ENCODE measurements at places on chromosomes 1 and 21. TPM values are rescaled to one million over a fixed set of nuclear protein-coding genes. Genes with fewer than 3 reads are reported as not detected.

The SLFNL1 gene
- 0.87 TPM for total RNA-seq

The RIPK4 gene
- not detected for total RNA-seq

The CD247 gene
- not detected for total RNA-seq

The TMEM51 gene
- total RNA-seq = 7.9 TPM

The BSND gene
- not detected for total RNA-seq

The DNAH14 gene
- 34.0 TPM for total RNA-seq

The SAMSN1 gene
- total RNA-seq = not detected

The TMPRSS15 gene
- not detected for total RNA-seq

The NPL gene
- total RNA-seq = 2.0 TPM

The C4BPA gene
- not detected for total RNA-seq

The OR2T35 gene
- total RNA-seq = not detected

The PPIAL4G gene
- total RNA-seq = not detected

Measured in uterine smooth muscle cell (primary cell).